ENCODE measurements at places on chromosomes 1 and 21.
A peak's percentile ranks its signal among the peaks of the same experiment; 100 is the strongest.

GRCh38 chr1:58784758-58785441 lies 1.1 kb upstream of the JUN start:
- H3K4me3 ChIP-seq: peak overlapping the region; percentile 90
- H3K27ac ChIP-seq: peak overlapping the region; percentile 62
- peak; percentile 66 for DNase-seq

GRCh38 chr1:59432531-59433439 lies 135.9 kb downstream of the FGGY start:
- H3K4me1 ChIP-seq: peaks cover 73% of the 10 kb centered on the region
- H3K36me3 ChIP-seq: no peaks in the 10 kb centered on the region
- peak; percentile 75 for DNase-seq
- no peaks in the 10 kb centered on the region for H3K27me3 ChIP-seq
- no peak overlapping the region for H3K4me3 ChIP-seq
- peak overlapping the region; percentile 44 for H3K27ac ChIP-seq

DNA sequence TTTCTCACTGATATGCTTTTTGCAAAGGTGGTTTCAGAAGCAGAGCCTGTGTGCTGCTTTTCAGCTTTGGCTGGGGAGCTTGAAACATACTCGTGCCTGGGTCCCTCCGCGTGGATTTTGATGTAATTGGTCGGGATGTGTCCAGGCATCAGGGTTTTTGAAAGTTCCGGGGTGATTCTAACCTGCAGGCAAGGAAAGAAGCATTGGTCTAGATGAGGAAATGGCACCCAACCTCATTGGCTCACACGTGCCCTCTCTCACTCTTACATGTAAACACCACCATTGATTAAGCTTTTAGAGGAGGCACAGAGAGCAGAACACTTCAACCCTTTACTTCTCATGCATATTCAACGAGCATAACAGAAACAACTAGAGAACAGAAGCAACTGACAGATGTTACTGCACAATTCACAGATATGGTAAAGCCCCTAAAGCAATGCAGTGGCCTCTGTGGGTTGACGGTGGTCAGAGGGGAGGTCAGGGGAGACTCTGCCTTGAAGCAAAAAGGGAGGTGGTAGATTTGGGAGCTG lies 112.1 kb downstream of the TLR5 start:
- H3K27ac ChIP-seq: no peak overlapping the region
- H3K4me3 ChIP-seq: no peak overlapping the region
- no peaks in the 10 kb centered on the region for H3K4me1 ChIP-seq

GRCh38 chr1:10724948-10725847 lies 71.2 kb downstream of the CASZ1 start:
- H3K27me3 ChIP-seq: peaks cover 29% of the 10 kb centered on the region
- DNase-seq: no peak
- no peak overlapping the region for H3K27ac ChIP-seq
- no peaks in the 10 kb centered on the region for H3K36me3 ChIP-seq
- no peak overlapping the region for H3K4me3 ChIP-seq
- H3K4me1 ChIP-seq: peaks cover 7% of the 10 kb centered on the region

DNA sequence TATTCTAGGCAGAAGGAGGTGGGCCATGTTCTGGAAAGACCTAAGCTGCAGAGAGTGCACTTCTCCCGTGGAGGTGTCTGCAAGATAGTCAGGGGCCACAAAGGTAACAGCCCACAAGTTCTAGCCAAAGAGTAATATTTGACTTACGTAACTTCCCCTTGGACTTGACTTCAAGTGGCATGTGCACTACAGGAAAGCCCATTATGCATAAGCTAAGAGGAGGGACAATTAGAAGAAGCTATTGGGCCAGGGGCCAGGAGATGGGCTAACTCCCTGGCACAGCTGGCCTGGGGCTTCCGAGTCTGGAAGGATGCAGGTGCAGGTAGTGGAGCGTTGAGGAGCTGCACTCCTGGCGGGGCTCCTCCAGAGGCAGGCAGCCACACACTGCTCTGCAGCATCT lies 58.3 kb downstream of the ERG start:
- no peak for DNase-seq
- no peaks in the 10 kb centered on the region for H3K27me3 ChIP-seq
- no peaks in the 10 kb centered on the region for H3K4me1 ChIP-seq
- H3K36me3 ChIP-seq: no peaks in the 10 kb centered on the region
- no peak overlapping the region for H3K4me3 ChIP-seq
- no peak overlapping the region for H3K27ac ChIP-seq

DNA sequence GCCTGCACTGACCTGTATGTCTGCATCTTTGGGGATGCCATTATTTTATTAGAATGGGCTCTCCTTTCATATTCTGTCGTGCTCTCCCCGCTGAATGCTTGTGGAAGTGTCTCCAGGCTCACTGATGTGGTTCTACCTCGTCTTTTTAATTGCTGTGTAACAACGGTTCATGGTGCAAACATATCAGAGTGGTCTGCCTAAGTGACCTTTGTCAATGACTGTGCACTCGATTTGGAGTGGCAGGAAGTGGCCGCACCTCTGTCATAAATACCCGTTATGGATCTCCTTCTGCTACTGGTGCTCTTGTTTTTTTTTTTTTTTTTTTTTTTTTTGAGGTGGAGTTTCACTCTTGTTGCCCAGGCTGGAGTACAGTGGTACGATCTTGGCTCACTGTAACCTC lies 38.3 kb downstream of the SPSB1 start:
- no peak overlapping the region for H3K4me3 ChIP-seq
- no peaks in the 10 kb centered on the region for H3K36me3 ChIP-seq
- H3K27me3 ChIP-seq: no peaks in the 10 kb centered on the region

DNA sequence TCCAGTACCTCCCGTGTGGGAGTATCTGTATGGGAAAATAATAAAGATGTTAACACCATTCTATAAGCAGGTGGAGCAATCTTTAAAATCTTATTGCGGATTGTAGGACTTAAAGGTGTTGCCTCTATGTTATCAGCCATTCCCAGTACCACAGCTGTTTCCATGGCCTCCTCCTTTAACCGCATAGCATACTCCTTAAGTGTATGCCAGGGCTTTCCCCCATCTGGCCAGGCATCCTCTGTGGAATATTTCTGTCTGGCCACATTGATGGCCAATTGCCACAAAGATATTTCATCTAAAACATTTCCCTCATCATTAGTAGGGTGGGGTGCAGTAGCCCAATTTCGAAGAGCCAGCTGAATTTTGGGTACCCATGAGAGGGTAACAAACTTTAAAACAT lies 7.3 kb upstream of the STUM start:
- H3K4me3 ChIP-seq: no peak overlapping the region
- H3K27me3 ChIP-seq: peaks cover 7% of the 10 kb centered on the region
- no peak overlapping the region for H3K27ac ChIP-seq
- no peak for DNase-seq
- peaks cover 19% of the 10 kb centered on the region for H3K4me1 ChIP-seq

- no peaks in the 10 kb centered on the region for H3K27me3 ChIP-seq
- H3K36me3 ChIP-seq: no peaks in the 10 kb centered on the region
- DNase-seq: no peak
- H3K27ac ChIP-seq: no peak overlapping the region
Observed at GRCh38 chr1:19585507-19585906, 58.6 kb upstream of the NBL1 start.

DNA sequence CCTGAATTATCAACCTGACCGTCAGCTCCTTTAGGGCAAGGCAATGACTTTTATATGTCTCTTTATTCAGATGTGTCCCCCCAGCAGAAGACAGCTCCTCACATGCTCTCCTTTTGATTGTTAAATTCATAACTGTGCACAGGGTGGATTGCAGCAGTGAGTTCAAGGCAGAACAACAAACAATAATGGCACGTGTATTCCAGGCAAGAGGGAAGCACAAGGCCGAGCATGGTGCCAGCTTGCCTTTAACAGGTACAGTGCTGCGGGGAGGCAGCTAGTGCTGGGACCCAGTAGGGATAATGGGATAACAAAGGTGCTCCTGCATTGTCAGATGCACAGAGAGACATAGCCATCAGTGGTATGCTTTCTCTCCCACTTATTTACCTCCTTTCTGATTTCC lies 248.4 kb downstream of the RHOU start:
- H3K36me3 ChIP-seq: no peaks in the 10 kb centered on the region
- DNase-seq: no peak
- H3K4me1 ChIP-seq: peaks cover 45% of the 10 kb centered on the region
- no peaks in the 10 kb centered on the region for H3K27me3 ChIP-seq
- H3K27ac ChIP-seq: no peak overlapping the region

- H3K4me3 ChIP-seq: no peak overlapping the region
- peak; percentile 22 for DNase-seq
- peaks cover 3% of the 10 kb centered on the region for H3K4me1 ChIP-seq
- peaks cover 61% of the 10 kb centered on the region for H3K27me3 ChIP-seq
Observed at GRCh38 chr1:40855513-40855912, 6.7 kb downstream of the CITED4 start.

DNA sequence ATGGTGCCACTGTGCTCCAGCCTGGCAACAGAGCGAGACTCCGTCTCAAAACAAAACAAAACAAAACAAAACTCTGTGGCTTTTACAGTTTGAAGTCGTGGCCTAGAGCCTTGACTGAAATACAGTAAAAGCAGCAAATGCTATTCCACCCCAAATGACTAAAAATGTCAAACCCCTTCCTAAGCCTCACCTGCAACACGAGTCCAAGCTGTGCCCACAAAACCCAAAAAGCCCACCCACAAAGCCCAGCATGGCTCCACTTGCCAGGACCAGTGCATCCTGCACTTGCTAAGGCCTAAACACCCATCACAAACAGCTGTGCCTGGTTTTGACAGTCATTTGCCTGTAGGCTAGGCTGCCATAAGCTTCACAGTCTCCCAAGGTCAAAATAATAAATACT lies 21.3 kb downstream of the VAV3 start:
- H3K27ac ChIP-seq: no peak overlapping the region
- H3K4me3 ChIP-seq: no peak overlapping the region
- H3K27me3 ChIP-seq: no peaks in the 10 kb centered on the region
- DNase-seq: no peak
- no peaks in the 10 kb centered on the region for H3K4me1 ChIP-seq
